H7 (cell line): ENCODE measurements at places on chromosomes 6 and 20.

GRCh38 chr20:42968746-42969145, 221.0 kb downstream of the PTPRT start:
- DNase-seq, result no peak

- DNase-seq, result no peak
These were observed 110.5 kb downstream of the HAO1 start for GRCh38 chr20:7829776-7830175.

DNA sequence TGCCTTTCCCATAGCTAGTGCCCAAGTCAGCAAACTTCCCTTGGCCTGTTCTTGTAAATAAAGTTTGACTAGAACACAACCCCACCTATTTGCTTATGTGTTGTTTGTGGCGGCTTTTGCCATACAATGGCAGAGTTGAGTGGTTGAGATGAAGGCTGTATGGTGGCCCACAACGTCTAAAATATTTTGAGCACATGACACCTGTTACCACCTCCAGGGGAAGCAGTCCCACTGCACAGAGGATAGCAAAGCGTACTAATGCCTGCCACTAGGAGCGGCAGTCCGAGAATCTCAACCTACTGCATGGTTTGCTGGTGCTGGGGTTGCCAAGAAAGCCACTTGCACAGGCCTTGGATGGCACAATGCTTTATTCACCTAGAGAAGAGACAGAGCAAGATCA, 58.6 kb downstream of the TGM2 start:
- DNase-seq, result no peak

- no peak for DNase-seq
These were observed 44.6 kb downstream of the JPH2 start for GRCh38 chr20:44142413-44142812.

DNA sequence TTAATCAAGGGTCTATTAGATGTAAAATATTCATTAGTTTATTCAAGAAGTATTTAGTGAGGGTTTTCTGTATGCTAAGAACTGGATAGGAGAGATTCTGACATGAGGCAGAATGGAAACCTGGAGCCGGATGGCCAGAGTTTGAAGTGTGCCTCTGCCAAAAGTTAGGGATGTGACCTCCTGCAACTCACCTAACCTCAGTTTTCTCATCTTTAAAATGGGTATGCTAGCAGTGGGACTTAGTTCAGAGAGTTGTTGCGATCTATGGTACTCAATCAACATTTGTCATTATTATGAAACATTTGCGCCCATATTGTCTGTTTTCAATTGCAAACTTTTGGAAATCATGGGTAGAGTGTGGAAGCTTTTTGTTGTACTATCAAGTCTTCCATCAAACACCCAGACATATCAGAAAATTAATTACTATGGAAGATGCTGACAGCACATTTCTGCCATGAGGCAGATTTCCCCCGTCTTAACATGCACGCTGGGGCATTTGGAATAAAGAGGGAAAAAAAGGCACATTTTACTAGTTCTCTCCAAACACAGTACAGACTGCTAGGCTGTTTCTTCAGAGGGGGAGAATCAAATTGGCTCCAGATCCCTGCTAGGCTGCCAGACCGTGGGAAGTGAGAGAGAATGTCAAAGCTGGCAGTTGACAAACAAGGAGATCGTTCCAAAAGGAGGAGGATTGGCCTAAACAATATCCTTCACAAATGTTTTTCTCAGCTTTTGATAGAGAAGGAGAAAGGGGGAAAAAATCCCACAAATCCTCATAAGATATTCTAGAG, 205.3 kb upstream of the TSHZ2 start:
- DNase-seq, result no peak

- DNase-seq, result peak; percentile 31
These were observed 61.2 kb downstream of the RSPH3 start for GRCh38 chr6:158938811-158939254.

DNA sequence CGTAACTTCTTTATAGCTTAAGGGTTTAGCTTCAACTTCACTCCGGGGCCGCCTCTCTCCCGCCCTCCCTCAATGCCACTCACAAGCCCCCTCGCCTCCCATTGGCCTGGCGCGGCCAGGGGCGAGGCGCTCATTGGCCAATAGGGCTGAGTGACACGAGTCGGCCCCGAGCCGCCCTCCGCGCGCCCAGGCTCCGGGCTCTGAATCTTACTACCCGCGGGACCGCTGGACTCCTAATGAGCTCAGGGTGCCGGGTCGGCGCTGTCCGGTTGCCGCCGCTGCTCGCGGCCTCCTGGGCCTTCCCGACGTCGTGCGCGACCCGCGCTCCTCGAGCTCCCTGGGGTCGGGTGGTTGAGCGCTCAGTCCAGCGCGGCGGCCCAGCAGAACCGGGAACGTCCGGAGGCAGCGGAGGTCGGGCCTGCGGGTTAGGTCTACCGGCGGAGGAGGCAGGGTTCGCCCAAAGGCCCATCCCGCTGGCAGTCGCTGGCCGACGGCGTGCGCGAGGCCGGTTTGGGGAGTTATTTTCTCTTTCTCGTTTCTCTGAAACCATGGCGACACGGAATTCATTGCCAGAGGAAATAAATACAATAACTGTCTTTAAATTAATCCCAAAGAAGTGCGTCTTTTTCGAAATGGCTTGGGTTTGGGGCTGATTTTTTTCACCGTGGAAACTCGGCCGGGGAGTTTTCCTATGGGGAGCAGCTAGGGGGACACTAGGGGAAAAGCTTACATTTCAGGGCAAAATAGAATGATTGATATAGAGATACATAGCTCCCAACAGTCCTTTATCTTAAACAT, at the start of gene SIM1:
Gene SIM1, minus strand, starts transcription at position 19 of the 798 bp plus-strand sequence. CDS start 1,453 bp downstream, outside the sequence.
- peak; percentile 99 for DNase-seq

GRCh38 chr20:2984956-2985661, 58.3 kb upstream of the GNRH2 start:
- DNase-seq, result no peak

GRCh38 chr6:5442319-5442718, 181.0 kb downstream of the FARS2 start:
- no peak for DNase-seq

DNA sequence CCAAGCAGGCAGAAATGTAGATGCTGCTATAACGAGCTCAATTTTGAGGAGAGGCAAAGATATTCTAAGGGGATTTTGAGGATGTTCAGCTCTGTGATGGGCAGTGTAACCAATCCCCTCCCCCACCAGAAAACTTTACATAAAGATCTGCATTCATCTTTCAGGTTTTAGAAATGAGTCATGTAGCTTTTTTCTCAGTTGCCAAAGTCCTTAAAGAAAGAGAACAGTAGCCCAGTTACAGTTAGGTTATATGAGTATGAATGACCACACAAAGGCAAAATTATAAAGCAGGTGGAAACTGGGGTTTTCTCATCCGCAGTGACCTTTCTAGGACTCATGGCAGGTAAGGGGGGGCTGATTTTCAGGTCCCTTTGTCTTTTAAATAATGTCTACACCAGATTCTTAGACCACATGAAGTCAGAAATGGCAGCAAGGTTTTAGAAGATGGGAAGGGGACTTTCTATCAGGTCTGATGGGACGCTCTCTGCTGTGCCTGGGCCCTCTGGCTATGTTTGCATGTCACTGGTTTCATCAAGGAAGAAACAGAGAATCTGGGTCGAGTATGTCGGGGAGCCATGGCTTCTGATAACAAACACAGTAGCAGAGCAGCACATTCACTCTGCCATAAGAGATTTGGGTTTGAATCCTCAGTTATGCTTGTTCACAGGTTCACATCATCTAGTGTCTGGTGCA, 94.7 kb downstream of the CLIC5 start:
- DNase-seq, result no peak

- no peak for DNase-seq
These were observed 30.7 kb downstream of the KIF25 start for GRCh38 chr6:168028181-168028580.

DNA sequence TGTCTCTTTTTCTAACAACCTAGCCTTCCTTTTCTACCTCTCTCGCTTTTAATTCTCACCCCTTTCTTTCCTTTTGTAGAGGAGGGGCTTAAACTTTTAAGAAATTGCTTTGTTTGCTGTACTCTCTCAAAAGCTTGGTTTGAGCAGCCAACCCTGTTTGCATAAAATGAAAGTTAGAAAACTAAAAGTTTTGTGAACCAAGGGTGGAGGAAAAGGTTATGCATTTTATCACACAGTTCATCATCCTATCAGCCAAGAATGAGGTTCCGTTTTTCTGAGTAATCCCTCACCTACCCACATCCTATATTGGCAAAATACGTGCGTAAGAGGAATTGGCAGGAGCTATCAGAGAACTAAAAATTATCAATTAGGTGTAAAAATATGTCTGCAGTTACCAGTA, 42.8 kb upstream of the LOC128125822 start:
- DNase-seq, result no peak

DNA sequence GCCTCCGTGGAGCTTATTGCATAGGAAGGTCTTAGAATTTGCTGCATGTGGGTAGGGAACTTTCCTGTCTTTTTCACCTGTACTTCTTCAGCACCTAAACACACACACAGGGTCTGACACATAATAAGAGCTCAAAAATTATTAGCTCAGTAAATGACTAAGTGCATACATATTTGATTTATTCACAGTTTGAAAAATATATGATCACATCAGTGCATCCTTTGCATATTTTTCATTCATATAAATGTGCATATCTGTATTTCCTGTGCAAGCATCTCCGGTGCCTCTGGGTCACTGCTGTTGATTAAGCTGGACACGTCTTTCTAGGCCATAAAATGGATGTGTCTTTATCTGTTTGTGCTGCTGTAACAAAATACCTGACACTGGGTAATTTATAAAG, 234.7 kb downstream of the UST start:
- no peak for DNase-seq

DNA sequence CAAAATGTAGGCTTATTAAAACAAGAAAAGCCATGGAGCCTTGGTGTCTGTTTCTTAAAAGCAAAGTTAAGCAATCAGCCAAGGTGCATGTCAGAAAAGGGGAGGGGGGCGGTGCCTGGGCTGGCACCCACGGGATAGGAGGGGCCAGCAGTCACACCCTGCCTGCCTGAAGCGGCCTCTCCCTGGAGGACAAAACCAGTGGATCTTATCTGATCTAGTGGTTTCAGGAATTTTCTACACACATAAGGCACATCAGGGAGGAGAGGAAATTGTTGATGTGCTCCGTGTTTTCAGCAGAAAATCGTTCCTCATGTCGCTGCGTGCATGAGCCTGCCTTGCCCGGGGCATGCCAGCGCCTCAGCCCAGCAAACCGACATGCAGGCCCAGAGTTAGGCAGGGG, 276.4 kb downstream of the TAF4 start:
- DNase-seq, result no peak

DNA sequence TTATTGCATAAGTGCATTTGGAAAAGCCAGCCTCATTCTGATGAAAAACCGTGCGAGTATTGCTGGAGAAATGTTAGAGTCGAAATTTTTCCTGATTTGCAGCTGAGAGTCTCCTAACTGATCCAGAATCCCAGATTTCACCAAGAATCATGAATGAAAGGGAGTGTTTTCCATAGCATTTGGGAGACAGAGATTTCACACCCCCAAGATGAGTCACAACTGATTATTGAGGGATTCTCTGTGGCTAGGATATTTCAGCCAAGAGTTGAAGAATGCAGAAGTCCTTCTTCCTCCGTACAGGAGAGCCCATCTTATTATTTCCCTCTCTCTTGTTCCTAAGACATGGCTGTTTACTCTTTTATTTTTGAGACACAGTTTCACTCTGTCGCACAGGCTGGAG, 82.2 kb upstream of the SALL4 start:
- DNase-seq, result no peak

DNA sequence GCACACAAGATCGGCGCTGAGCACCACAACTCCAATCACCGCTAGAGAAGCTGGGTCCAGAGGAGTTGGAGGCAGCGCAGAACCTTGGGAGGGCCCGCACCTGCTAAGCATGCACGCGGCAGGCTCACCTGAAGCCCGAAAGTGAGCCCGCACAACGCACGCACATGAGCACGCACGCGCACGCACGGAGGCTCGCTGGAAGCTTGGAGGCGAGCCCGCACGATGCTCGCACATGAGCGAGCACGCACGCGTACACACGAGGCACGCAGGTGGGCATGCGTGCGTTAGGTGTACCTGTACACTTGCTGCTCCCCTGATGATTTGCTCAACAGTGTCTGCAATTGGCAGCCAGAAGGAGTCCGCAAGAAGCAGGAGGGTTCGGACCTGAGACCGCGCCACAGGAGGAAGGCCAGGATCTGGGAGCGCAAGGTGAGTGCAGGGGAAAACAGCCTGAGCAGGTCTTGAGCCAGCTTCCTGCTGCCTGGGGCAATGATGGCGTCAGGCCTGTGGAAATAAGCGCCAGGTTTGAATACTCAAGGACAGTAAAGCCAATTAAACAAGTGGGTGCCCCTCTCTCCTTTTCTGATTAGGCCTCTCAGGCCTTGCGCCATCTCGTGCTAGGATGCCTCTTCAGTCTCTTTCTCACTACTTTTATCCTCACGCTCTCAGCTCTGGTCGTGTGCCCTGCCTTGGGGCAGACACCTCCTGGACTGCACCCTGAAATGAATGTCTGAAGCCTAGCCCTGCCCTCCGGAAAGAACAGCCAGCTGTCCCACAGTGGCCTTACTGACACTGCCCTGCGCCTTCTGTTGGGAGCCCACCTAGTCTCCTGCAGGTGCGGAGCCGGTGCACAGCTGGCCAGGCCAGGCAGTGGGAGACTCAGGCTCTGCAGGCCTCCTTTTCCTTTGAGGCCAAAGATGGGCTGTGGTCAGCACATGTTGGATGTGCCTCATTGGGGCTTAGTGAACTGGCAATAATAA, 340.4 kb downstream of the CDC5L start:
- no peak for DNase-seq

DNA sequence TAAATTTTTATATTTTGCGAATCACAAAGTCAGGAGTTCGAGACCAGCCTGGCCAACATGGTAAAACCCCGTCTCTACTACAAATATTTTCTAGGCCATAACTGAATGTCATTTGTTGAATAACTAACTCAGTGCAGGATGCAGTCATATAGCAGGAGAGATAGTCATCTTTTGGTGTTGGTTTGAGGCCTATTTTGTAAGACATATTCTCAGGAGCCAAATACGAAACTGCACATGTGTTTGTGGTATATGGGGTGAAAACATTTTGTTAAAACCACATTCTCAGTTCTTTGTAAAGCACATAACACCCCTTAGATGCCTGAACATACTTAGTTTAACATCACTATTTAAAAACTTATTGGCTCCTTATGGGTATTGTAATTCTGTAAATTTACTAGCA, 4.7 kb upstream of the ENPP5 start:
- no peak for DNase-seq

- no peak for DNase-seq
These were observed 33.5 kb downstream of the FAM8A1 start for GRCh38 chr6:17633465-17634188.

GRCh38 chr20:58544286-58544685, 29.1 kb upstream of the APCDD1L start:
- DNase-seq, result peak; percentile 47

GRCh38 chr20:8143474-8143873, 11.4 kb downstream of the PLCB1 start:
- DNase-seq, result no peak

DNA sequence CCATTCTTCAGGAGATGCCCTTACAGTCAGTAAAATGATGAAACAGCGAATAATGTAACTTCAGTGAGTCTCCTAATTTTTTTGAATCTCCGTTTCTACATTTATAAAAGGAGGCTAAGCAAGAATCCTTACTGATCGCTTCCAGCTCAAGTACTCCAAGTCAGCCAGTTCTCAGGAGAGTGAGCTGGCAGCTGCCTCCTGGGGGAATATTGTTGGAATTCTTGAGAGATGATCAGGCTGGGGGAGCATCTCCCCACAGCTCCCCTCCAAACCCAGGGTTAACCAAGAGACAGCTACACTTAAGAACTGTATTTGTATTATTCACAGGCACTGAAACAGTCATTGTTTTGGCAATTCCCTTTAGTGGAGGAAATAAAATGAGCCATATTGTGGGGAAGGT, 89.1 kb upstream of the PCSK2 start:
- no peak for DNase-seq
